ENCODE measurements at places on chromosomes 4 and X. TPM values are rescaled to one million over a fixed set of nuclear protein-coding genes. Genes with fewer than 3 reads are reported as not detected.

TRMT10A gene
- 16.2 TPM for polyA plus RNA-seq

FAM53A gene
- 1.3 TPM for polyA plus RNA-seq

FAM184B gene
- 0.40 TPM for polyA plus RNA-seq

TBC1D8B gene
- 5.3 TPM for polyA plus RNA-seq

FRAS1 gene
- 70.4 TPM for polyA plus RNA-seq

TRAPPC11 gene
- 38.1 TPM for polyA plus RNA-seq

All from right renal cortex interstitium (tissue), 3 donors.